ENCODE measurements at places on chromosomes 7 and 10.

GRCh38 chr7:99679032-99679399, 780 bp downstream of the CYP3A5 start:
- peak; percentile 72 for DNase-seq

DNA sequence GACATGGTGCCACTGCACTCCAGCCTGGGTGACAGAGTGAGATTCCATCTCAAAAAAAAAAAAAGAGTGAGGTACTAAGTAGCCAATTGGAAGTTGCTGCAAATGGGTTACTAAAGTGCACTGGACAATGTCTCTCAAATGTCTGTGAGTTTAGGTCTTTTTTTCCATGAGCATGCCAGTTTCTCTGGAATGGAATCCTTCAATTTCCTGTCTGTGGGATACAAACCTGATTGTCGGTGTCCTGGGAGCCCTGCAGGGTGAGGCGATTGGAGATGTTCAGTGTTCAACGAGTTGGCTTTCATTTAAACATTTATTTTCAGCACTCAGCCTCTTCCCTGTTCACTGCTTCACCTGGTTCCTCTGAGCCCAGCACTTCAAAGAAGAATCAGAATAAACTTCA, 5.3 kb upstream of the CALD1 start:
- DNase-seq: no peak

- peak; percentile 8 for DNase-seq
Measured at GRCh38 chr7:7565746-7566650, 686 bp upstream of the MIOS start.

DNA sequence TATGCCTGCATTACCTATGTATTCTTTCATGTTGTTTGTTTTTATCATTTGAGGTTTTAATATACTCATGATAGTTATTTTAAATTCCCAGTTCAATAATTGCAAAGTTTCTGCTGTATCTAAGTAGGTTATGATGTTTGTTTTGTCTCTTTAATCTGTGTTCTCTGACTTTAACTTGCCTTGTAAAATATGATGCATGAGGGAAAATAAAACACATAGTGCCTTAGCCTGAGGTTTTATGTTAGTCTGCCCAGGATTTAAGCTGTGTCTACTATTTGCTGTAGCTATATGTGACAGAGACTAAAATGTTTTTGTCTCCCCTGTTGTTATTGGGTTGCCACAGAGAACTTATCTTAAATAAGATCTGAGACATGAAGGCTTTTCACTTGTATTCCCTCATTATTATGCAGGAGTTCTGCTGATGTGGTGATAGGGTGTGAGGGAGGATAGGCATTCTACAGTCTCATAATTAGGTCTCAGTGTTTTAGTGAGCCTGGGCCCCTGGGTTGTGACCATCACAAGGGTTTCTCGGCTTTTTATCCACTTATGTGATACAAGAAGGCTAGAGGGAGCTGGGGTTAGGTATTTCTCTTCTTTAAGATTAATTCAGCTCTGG, 582.5 kb downstream of the CNTNAP2 start:
- DNase-seq: no peak

DNA sequence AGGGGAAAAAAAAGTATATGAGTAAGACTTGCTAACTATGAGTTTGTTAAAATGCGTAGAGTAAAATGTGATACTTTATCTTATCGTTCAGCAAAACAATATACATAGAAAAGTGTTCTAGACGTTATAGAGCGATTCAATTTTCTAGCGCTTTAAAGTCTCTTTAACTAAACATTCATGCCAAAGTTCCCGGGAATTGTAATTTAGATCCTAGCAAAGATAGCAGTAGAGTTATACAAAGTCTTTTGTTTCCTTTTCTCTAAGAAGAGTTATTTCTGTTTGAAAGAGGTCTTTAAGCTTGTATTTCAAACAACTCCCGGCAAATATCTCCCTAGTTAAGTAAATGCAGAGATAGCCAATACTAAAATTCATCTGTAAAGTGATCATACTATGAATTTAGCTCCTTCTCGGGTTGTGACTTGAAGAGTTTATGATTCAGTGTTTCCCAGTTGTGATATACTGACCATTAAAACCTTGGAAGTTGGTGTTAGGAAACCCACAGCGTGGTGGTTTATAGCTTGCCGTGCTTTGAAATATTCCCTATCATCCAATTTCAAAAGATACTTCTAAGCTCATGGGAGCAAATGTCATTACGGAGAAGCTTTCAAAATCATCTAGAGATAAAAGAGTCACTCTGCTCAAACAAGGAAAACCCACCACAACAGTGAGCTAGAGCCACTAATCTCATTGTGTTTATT, 171.7 kb downstream of the CSTF2T start:
- DNase-seq: no peak

DNA sequence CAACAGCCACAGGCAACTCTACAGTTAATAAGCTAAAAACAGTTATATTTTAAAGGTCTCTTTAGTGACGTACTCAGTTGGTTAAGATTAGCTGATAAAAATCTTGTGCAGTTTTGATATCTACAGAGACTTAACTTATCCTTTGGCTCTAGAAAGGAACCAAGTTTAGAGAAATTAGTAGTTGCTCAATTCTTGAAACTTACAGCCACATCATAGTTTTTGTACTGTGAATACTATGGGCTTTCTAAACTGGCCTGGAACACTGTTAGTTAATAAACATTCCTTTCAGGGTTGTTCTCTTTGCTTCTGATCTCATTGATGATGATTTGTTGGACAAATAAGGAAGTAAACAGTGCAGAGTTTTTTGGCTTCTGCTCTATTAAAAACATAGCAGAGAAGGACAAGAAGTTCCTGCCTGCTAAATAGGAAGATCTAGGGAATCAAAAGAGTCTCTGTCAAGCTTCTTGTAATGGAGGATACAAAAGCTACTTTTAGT, 73.1 kb downstream of the MKLN1 start:
- no peak for DNase-seq

- DNase-seq: no peak
Measured at GRCh38 chr10:102281102-102281487, 35.8 kb downstream of the GBF1 start.

GRCh38 chr10:125687507-125688185, 4.7 kb upstream of the TEX36 start:
- DNase-seq: no peak

GRCh38 chr10:34127676-34128075, 687.4 kb downstream of the PARD3 start:
- no peak for DNase-seq

- no peak for DNase-seq
Measured at GRCh38 chr7:45975367-45975766, 54.3 kb upstream of the IGFBP3 start.

DNA sequence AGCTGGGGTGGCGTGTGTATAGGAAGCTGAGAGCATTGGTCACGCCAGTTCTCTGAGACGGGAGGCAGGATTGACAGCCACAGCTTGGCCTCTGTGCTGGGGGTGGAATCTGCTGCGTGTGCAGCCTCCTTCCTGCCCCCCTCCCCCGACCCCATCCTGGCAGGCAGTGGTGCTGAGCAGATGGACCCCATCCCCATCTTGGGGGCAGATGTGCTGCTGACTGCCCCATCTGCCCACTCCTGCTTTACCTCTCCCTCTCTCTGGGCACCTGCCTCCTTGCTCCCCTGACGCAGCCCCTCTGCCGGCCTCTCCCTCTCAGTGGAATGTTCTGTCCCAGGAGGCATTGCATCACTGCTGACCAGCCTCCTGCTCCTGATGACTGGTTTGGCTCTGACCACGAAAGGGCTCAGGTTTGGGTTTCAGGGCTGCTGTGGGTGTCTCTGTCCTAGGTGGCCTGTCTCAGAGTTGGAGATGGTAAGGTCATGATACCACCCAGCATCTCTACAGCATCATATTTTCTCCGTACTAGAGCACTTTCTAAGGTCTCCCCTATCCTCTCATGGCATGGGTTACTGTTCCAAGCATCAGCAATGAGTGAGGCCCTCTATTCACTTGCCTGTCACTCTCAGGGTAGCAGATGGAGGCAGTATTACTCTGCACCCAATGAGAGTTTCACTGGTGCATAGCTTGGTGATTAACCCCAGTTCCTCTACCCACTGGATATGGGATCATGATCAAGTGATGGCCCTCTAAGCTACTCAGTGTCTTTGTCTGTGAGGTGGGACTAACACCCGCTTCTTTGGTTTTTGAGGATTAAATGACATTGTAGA, 81.9 kb downstream of the RBM20 start:
- DNase-seq: peak; percentile 32

DNA sequence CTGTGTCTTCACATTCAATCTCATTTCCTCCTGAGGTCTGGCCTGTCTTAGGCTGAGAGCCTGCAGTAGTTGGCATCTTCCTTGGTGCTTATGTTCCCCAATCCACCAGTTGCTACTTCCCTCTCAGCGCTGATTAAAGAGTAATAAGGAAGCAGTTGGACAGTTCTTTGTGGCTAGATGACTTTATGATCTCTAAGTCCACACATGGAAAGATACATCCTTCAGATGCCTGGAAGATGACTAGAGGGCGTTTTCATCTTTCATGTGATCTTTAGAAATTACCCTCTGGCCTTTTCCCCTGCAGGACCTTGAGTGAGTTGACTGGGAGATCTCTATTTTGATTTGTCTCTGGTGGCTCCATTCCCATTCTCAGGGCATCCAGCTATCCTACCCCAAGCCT, 204.5 kb downstream of the GRM3 start:
- DNase-seq: no peak

GRCh38 chr7:116491887-116492653, 7.5 kb upstream of the CAV2 start:
- DNase-seq: no peak

DNA sequence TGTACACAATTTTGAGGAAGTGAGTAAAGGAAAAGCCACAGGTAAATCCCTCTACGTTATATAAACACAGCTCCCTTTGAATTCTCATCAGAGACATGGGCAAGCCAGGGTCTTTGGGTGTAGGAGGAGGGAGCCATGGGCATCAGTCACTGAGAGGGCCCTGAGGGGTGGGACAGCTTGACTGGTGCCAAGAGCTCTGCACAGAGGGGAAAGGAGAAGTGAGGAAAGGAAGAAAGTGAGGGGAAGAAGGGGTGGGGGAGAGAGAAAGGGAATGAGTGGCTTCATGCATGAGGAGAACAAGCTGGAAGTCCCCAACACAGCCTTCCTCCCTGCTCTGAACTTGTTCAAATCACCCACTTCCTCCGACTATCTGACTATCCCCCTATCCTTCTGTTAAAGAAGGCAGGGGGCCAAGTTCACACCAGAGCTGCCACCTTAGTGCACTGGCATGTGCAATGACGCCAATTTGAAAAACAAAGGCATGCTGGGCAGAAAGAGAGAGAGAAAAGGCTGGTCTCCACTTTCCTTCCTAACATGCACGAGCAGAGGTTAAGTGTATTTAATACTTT, 16.4 kb upstream of the RNF148 start:
- DNase-seq: no peak

DNA sequence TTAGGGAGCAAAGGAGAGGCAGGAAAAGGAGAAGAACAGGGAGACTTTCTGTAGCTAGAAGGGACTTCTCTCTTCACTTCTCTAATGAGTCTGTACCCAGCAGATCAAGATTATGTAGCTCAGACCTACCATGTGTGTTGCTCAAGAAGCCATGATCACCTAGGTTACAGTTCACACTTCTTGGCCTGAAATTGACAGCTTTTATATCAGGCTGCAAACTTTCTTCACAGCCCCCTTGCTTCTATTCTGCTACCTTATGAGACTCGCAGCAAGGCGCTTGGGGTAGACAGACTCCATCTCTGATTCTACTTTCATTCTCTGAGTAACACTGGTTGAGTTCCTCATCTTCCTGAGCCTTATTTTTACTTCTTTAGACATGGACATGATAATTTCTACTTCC, 19.6 kb upstream of the GIMAP2 start:
- DNase-seq: no peak

GRCh38 chr7:147980826-147981813, 609.4 kb upstream of the C7orf33 start:
- DNase-seq: no peak

DNA sequence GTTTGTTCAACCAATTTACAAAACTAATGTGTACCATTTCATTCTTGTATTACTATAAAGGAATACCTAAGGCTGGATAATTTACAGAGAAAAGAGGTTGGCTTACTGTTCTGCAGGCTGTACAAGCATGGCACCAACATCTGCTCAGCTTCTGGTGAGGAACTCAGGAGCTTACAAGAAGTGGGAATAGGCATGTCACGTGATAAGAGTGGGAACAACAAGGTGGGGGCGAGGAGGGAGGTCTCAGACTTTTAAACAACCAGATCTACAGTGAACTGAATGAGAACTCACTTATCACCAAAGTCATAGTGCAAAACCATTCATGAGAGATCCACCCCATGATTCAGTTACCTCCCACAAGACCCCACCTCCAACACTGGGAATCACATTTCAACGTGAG, 1178.0 kb downstream of the REEP3 start:
- no peak for DNase-seq

DNA sequence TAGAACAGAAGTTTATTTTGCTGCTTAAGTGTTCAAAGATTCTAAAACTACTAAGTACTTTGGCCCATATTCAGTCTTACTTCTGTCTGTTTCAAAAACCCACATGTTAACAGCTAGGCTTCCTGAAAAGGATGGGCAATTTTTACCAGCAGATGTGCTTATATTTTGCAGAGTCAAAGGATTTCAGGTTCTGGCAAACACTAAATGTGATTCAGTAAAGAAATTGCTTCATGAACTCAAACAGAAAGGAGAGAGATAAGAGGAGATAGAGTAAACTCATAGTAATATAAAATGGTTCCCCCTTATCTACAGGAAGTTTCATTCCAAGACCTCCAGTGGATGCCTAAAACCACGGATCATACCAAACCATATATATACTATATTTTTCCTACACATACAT, 248.5 kb downstream of the AGMO start:
- peak; percentile 83 for DNase-seq

DNA sequence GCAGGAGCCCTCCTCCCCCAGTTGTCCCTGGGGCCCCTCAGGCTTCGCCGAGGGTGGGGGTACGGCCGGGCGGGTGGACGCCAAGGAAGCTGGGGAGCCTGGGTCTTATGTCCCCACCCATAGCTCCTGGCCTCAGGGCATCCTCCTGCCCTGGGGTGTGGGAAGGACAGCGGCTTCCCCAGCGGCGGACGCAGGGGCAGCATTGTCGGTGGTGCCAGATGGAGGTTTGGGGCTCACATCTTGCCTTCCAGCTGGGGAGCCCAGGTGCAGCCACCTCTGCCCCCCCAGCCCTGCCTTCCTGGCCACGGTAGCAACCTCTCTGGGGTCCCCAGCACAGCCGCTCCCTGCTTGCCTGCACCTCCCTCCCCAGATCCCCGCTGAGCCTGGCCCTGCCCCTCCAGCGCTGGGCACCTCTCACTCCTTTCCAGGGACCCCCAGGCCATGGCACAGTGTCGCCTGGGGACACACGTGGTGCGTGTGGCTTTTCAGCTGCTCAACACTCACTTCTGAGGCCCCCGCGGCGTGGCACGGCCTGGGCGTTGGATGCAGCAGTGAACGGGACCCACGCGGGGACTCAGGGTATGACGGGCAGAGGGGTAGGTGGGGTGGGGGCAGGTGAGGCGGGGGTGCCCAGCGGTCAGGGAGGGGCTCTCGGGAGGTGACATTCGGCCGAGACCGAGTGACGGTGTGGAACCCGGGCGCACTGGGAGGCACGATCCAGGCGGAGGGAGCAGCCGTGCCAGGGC, 53.1 kb downstream of the UNCX start:
- DNase-seq: no peak

All from NCI-H226 (cell line).